HepG2 (cell line): ENCODE measurements at places on chromosomes 5 and 9.

DNA sequence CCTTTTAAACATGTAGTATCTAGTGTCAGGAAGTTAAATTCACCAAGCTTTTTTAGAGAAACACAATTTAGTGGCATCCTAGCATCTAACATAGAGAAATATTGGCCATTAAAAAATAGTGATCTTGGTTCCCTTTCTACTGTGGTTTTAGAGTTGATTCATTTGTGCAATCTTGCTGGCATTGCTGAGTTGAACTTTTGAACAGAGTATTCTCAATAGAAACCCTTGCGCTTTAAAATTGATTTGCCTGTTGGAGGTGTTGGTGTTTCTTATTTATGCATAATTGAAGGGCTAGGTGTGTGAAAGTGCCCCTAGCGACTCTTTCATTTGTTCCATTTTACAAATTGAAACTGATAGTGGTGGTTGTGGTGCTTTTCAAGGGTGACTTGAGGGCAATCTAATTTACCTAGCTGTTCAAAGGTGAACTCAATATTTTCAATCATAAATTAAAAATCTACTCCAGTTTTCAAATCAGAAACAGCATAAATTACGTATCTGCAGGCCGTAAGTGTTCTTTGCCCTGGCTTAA is 73.0 kb upstream of the MPDZ start:
- DNase-seq: no peak

- DNase-seq: no peak
Measured at GRCh38 chr5:2029206-2029605, 146.5 kb upstream of the IRX4 start.

GRCh38 chr5:150069672-150070627 is 16.4 kb downstream of the CSF1R start:
- peak; percentile 21 for DNase-seq

DNA sequence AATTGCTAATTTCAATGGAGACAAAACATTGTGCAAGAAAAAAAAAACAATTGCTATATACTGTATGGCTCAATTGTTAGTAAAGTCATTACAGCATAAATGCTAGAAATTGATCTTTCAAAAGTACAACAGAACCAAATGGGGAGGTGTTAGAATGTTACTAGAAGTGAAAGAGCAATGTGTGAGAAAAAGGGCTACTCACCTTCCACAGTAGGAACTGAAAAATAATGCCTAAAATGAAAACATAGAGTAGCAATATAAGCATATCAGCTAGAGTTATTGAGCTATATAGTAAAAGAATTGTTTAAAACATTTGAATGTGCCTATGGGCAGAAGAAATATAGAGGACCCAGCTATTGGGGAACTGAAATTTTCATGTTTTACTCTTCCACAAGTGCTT is 10.9 kb upstream of the RXFP3 start:
- DNase-seq: no peak

DNA sequence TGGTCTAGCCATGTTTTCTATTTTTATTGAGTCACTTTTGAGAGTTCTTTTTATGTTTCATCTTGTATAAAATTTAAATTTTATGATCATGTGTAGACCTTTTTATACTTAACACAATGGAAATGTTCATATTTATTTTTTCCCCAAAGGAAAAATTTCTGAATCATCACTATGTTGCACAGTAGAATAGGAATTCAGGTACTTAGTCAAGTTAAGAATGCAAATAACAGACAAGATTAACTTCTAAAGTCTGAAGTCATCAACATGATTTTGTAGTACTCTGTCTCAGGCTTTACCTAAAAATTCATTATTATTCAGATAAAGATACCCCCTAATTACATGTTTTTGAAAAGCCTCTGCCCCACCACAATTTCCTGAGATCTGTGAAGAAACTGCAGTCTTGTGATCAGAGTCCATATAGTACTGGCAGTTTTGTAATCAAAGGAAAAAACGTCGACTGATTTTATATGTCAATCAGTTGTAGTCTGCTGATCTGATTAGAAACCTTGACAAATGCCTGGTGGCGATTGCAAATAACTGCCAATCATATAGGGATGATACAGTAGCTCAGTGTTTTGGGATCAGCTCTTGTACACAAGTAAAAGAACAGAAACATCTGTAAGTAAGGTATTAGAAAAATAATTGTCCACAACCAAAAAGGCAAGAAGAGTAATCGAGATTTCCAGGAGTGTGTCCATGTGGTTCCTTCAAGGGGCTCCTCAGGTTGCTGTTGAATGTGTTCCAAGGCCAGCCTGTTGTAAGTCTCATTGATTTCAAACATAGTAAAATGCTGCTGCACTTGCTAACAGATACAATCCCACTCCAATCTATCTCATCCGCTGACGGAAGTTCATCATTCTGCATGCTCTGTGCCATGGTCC is 352.4 kb downstream of the ARRDC3 start:
- no peak for DNase-seq

DNA sequence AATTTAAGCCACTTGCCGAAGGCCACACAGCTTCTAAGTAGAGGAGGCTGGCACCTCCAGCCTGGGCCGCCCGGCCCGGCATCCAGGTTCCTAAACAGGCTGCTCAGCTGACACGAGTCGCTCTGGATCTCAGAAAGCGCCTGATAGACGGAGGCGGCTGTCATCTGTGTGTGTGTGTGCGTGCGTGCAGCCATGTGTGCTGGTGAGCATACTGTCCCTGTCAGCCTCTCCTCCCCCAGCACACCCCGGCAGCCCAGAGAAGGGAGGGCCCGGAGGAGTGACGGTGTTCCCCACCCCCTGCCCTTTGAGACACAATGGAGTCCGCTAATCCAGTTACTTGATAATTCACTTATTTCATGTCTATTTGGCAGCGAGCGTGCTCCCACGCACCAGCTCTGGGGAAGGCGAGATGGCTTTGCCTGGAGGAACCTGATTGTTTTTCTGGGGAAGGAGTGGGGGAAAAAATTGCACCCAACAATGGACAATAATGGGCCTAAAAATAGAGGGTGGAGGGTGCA is 20.0 kb downstream of the NTNG2 start:
- no peak for DNase-seq

- DNase-seq: no peak
Measured at GRCh38 chr5:100697970-100698369, 162.8 kb downstream of the FAM174A start.

DNA sequence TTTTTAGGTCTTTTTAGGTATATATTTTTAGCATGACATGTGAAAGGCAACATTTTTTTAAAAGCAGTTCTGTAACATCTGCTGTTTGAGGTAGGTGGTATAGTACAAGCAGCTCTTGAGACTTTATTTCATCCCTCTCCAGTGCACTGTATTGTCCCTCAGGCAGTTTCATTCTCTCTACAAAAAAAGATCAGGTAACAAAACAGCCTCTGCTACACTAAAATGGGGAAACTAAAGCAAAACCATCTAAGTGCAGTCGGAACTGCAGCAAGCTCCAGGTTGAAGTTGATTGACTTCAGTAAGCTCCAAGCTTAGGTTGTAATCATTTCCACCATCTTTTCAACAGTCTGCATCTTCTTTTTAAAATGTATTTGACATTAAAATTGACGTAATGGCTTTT is 195.6 kb downstream of the DEPDC1B start:
- no peak for DNase-seq

- no peak for DNase-seq
Measured at GRCh38 chr9:129290606-129291005, 112.5 kb upstream of the IER5L start.

DNA sequence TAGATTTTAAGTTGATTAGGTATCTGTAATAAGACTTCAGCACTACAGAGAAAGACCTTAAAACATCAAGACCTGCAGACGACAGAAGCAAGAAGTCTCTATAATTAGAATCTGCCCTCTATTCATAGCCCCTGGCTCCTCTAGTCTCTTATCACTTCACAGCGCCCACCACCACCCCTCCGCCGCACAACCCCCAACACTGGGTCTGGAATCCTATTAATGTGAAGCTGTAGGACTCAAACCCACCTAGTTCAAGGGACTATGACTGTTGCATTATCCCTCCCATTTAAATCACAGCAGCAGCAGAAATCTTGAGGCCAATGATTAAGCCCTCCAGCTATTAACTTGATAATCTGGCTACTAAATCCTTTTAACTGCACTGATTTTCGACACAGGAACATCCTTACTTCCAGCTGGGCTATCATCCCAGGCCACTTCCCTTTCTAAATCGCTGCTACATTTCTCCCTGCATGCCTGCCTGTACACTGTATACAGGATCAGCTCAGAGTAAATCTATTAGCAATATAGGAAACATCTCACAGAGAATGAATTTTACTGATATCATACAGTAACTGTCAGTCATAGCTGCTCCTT is 159.5 kb upstream of the GRAMD2B start:
- DNase-seq: no peak

- DNase-seq: no peak
Measured at GRCh38 chr5:161301586-161301985, 244.9 kb downstream of the GABRB2 start.

DNA sequence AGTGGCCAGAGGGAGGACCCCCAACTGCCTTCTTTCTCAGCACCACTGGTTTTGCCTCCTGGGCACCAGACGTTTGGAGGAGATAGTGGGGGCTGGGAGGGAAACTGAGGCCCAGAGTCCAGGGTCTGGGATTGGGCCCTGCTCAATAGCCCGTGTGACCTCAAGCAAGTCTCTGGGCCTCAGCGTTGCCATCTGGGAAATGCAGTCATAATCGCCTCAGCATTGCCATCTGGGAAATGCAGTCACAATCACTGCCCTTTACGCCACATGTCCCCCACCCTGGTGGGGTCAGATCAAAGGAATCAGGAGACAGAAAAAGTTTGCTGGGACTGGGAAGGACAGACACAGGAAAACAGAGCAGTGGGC is 1.6 kb downstream of the SH2D3C start:
- DNase-seq: no peak

GRCh38 chr9:90012949-90013348 is 408.1 kb downstream of the GADD45G start:
- DNase-seq: no peak

- DNase-seq: no peak
Measured at GRCh38 chr9:96852676-96853075, 1.6 kb downstream of the ZNF782 start.

- DNase-seq: peak; percentile 38
Measured at GRCh38 chr5:55226027-55226933, 835 bp downstream of the MCIDAS start.

DNA sequence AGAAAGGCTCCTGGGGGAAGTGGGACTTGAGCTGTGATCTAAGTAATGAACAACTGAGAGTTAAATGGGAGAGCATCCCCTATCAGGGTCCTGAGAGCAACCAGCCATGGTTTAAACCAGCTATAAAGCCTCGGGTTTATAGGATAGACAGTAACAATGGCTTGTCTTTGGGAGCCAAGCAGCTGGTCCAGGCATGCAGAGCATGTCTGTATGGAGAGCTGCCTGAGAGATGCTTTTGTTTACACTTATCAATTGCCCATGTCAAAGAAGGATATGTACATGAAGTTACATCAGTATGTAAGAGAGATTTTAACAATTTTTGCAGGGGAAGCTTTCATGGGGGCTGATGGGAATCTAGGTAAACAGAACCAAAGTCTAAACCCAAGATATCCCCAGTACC is 4.4 kb downstream of the TGFBI start:
- DNase-seq: no peak

DNA sequence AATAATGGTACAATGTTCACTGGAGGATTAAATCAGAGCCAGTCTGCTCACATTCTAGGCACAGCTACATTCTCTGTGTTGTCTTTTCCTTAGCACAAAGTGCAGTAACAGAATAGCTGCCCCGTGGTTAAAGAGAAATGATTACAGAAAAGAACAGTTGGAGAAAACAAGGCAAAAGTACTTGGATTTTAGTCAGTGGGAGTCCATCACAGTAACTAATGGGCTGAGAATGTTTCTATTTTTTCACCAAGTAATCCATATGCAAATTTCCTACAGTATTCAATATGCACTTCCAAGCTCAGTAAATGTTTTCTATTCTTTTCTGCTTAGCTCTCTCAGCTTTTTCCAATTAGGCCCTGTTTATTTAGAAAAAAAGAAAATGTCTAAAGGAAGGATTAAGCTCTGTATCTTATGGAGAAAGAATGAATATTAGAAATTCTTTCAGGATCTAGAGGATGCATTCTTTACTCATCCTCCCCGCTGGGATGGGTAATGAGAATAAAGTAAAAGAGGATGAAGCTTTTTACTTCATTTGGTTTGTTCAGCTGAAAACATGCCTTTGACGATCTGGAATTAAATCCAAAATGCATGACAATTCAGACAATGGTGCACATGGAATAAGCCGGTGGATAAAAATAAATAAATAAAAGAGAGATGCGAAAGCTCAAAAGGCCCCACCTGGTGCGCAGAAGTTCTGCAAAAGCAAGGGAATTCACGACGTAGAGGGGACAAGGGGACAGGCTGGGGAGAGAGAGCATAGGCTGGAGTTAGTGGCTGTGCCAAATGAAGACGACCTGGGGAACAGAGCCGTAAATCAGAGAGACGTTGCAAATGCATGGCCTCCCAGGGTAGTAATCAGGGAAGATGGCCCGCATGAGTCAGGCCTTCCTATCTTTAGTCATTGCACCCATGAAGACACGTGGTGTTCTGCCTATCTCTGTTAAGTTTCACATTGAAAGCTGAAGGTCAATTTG is 345.2 kb downstream of the GLIS3 start:
- DNase-seq: no peak

- DNase-seq: no peak
Measured at GRCh38 chr5:138243794-138244193, 30.6 kb downstream of the GFRA3 start.

GRCh38 chr5:73701566-73701965 is 75.6 kb downstream of the ARHGEF28 start:
- no peak for DNase-seq

DNA sequence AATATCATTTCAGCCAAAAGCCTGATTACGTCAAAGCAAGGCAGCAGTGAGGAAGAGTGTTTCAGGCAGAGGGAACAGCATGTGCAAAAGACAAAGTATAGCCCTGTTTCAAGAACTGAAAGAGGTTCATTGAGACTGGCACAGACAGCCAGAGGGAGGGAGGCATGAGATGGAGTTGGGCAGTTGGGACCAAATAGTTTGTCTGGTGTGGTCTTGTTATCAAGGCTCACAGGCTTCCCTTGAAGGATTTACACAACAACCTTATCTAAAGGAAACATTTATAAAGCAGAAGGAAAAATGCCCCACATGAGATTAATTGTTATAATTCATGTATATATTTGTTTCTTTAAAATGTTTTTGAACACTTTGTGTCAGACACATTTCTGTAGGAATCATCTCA is 253.3 kb downstream of the DMAC1 start:
- DNase-seq: no peak

- DNase-seq: no peak
Measured at GRCh38 chr5:1222147-1222546, 3.0 kb upstream of the SLC6A18 start.

DNA sequence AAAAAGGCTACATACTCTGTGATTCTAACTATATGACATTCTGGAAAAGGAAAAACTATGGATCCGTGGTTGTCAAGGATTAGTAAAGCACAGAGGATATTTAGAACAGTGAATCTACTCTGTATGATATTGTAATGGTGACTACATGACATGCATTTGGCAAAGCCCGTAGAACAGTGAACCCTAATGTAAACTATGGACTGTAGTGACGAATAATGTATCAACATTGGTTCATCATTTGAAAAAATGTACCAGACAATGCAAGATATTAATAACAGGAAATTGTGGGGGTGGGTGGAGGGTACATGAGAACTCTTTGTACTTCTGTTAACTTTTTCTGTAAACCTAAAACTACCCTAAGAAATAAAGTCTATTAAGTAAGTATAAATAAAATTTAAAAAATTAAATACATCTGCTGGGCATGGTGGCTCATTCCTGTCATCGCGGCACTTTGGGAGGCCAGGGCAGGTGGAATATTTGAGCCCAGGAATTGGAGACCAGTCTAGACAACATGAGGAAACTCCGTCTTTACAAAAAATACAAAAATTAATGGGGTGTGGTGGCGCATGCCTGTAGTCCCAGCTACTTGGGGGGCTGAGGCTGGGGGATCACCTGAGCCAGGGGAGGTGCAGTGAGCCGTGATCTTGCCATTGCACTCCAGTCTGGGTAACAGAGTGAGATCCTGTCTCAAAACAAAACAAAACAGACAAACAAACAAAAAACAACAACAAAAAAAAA is 101.7 kb upstream of the TBC1D2 start:
- DNase-seq: no peak
